Right lobe of liver (tissue), 6 donors: ENCODE measurements at places on chromosomes 5 and 9.

DNA sequence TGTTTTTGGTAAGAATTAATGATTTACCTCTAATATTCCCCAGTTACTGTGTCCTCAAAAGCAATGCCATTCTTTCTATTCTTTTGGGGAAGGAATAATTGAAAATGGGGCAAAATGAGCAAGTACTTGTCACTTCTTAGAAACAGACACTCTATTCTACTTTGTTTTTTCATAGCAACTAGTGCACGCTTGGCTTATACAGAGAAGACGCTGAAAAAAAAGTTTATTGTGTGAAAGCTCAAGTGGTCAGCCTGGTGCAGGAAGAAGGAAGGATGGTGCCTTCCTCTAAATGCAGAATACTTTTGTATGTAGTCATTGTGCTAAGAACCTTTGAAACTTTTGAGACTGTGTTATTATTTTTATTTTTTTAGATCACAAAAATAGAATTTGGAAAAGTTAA lies 29.6 kb downstream of the ANKDD1B start:
- no peak for DNase-seq

DNA sequence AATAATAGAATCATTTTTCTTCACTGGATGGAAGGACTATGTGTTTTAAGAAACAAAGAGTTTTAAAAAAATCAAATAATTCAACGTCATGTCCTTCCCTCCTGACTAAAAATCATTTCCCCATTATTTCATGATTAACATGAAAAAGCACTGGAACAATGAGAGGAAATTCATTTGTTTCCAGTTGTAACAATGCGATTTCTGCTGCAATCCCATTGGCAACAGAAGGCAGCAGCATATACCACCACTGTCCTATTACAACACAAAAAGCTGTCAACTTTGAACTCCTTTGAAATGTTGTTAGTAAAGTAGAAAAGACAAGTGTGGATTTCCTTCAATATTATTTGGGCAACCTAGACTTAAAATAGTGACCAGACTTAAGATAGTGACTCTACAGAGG lies 3.1 kb downstream of the C5orf63 start:
- DNase-seq = no peak

GRCh38 chr5:10366310-10367272 lies 13.1 kb downstream of the MARCHF6 start:
- DNase-seq = no peak

GRCh38 chr9:138053996-138054752 lies 176.6 kb downstream of the CACNA1B start:
- DNase-seq = peak; percentile 37

- no peak for DNase-seq
These were observed 71.9 kb downstream of the UBAP1 start for GRCh38 chr9:34250721-34251120.

GRCh38 chr5:100590867-100591266 lies 55.7 kb downstream of the FAM174A start:
- DNase-seq = no peak

- no peak for DNase-seq
These were observed 90.6 kb downstream of the ANXA2R start for GRCh38 chr5:42949348-42950115.

DNA sequence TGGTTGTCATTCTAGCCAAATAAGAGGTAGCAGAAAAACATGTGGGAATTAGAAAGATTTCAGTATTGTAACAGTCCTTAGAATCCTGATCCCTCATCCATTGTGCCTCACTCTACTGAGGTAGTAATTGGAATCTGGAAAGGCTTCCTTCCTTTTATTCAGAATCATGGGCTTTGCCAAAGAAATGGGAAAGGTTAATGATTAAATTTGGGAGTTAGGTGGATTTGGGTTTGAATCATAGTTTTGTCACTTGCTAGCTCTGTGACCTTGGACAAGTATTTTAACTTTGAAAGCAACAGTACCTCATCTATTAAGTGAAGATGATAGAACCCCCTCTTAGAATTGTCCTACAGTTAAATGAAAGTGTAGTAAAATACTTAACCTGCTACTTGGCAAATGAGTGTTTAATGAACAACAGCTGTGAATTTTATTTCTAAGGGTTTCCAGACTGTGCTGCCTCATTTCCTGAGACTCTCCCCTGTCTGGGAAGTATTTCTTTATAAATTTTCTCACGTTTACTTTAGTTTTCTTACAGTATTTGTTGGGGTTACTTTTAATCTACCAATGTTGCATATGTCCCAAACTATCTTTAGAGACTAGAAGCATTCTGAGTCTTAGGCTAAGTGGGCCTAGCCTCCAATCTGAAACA lies 11.7 kb downstream of the SPDL1 start:
- DNase-seq = no peak

DNA sequence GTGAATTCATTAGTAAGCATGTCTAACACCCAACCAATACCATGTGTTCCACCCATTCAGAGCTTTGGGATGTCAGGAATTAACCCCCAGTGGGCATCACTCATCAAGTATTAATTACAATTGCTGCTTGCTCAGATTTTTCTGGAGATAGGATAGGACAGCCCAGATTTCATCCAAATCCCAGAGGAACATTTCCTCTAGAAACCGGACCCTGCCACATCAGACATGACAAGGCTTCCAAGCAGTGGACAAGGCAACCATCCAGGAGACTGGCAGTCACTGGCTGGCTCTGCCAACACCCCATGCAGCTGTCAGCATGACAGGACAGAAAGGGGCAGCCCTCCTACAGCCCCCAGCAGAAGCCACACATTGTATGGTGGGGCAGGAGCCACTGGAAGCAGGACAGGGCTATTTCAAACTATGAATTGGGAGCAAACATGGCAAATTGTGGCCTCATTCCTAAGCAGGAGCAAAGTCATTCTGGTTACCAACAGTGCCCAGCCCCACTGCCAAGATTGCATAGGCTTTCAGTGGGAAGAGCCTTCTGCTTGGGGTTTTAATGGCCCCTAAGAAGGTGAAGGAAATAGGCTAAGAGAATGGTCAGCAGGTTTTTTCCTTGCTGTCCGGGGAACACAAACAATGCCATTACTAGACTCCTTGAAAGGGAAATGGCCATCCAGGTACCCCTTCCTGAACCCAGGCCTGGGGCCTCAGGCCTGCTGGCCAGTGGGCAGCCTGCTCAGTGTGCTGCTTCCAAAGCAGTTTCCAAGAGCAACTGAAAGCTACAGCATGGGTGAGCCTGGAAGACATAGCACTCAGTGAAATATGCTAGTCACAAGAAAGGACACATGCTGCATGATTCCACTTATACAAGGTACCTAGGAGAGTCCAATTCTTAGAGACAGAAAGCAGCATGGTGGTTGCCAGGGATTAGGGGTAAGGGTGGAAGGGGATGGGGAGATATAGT lies 294.7 kb upstream of the SLC30A5 start:
- no peak for DNase-seq

DNA sequence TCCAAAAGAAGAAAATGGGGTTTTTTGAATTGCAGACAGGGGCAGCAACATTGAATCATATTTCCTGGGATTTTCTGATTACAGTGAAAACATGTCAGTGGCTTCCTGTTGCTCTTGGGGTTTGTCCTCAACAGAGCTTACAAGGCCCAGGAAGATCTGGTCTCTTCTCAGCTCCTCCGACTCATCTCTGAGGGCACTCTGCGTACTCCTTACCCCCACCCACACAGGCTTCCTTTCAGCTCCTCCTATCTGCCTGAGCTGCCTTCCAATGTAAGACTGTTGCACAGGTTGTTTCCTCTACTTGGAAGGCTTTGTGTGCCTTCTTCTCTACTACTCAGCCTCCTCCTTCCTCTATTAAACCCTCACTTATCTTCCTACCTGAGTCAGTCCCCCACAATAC lies 245.1 kb upstream of the MEF2C start:
- DNase-seq = no peak

- DNase-seq = no peak
These were observed 75.7 kb upstream of the GLIS3 start for GRCh38 chr9:4375424-4376200.

DNA sequence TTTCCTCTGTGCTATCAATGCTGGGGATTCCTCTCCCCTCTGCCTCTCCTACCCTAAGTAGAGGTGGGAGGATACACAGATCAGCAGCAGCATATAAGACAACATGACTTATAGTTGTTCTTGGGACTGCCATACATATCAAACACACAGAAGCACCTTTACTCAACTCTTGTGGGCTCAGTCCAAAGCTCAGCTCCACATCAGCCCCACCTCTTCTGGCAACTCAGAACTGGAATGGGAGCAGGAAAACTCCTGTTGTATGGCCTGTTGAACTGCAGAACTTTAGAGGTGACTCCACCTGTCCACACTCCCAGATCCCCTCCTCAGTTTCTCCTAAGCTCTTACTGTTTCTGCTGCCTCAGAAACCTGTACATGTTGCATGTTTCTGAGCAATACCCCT lies 127.8 kb downstream of the SV2C start:
- DNase-seq = no peak

- no peak for DNase-seq
These were observed 3.4 kb upstream of the ABO start for GRCh38 chr9:133278161-133279114.

GRCh38 chr9:81890104-81890503 lies 38.1 kb upstream of the SPATA31D4 start:
- DNase-seq = no peak

DNA sequence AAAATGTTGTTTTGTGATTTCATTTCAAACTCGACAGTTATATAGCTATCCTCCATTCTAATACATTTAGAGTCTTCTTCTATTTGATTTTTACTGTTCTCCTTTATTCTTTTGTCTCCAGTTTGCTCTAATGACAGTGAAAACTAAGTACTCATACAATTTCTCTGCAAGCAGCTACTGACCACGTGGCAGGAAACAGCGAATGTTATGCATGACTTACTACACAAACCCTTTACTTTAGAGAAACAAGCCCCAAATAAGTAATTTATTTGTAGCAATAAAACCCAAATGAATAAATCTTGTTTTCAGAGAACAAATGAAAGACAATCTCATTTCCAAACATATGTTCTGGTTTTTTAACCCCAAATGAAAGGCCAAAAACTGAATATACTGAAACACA lies 41.9 kb downstream of the CDH6 start:
- no peak for DNase-seq

DNA sequence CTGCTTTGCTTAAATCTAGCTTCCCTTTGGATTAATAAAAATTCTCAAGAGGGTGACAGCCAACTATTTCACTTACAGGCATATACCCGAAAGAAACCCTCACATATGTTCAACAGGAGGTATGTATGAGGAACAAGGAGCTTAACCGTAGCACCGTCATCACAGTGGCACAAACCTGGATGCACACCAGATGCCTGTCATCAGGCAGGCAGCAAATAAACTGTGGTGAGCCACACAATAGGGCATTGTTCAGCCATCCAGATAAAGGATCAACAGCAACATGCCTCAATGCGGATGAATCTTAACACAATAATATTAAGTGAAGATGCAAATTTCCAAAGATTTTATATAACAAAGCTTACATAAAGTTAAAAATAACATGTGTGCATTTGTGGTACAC lies 5.5 kb upstream of the TNFSF15 start:
- DNase-seq = no peak

DNA sequence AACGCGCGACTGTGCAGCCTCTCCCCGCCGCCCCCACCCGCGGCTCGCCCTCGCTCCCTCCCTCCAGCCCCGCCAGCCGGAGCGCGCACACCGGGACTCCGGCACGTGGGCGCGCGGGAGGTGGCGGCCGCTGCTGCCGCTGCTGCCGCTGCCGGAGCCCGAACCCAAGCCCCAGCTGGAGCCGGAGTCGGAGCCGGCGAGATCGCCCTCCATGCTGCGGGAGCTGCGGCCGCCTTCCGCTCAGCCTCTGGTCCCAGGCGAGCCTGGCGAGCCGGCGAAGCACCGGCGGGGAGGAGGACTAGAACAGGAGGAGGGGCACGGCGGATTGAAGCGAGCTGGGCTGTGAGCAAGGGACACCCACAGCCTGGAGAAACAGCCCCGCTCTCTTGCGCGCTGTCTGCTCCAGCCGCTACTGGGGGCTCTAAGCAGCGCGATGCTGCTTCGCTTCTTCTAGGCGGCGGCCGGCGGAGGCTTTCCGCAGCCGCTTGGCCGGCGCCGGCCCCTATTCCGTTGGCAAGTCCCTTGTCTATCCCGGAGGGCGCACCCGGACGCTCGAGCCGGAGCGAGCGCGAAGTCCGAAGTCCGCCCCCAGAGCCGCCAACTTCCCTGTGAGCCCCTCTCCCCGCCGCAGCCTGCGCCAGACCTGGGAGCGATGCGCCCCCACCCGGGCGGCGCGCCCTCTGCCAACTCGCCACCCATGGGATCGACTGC lies 598.7 kb upstream of the SGCD start:
- DNase-seq = peak; percentile 52

DNA sequence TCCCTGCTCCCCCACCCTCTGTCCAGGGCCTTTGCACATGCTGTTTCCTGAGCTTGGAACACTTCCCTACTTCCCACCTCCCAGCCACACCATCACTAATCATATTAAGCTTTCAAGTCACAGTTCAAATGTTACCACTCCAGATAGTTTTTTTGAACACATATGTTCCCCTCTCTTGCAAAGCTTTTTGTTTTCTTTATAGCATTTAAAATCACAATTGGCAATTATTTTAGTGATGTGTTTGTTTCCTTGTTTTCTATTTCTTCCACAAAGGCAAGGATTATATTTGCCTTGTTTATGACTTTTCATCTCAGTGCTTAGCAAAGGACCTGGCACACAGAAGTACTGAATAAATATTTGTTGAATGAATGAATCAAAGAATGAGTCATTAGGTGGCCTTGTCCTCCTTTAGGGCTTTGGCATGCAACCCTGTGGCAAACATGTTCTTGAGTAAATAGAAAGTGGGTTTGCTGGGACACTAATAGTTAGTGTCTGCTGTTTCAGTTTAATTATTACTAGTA lies 386.8 kb downstream of the FGF10 start:
- DNase-seq = no peak

DNA sequence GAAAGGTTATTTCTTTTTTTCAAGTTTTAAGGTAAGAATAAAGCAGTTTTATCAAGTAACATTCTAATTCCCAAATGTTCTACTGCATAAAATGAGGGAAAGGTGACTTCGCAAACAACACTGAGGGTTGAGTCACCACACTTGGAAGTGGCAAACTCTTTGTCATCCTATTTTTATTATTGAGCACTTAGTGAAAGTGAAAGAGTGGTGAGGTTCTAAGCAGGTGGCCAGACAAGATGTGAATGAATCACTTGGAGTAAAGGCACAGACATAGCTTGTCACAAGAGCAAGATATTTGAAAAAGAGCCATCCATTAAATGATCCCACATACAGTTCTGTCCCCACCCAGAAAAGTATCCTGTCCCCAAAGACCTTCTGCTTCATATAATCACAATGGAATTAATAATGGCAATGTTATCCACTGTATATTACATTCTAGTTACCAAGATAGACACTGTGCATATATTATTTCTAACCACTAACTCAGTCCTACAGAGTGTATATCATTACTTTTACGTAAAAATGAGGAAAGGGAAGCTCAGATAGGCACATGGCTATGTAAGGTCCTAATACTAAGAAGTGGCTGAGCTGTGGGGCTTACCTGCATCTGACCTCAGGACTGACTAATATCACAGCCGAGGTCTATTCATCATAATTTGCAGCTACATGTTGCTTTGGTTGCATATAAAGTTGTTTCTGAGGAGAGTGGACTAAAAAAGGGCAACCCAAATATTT lies 730.4 kb upstream of the MEF2C start:
- no peak for DNase-seq

- DNase-seq = no peak
These were observed 21.6 kb upstream of the SPATA31D4 start for GRCh38 chr9:81906671-81907070.

- DNase-seq = no peak
These were observed 117.4 kb downstream of the MLLT3 start for GRCh38 chr9:20504930-20505329.

GRCh38 chr5:964821-965220 lies 43.8 kb upstream of the NKD2 start:
- no peak for DNase-seq
